ENCODE measurements at places on chromosomes 1 and 21. TPM values are rescaled to one million over a fixed set of nuclear protein-coding genes. Genes with fewer than 3 reads are reported as not detected.

The PYHIN1 gene
- not detected for total RNA-seq

The IFNAR2 gene
- 16.5 TPM for total RNA-seq

The MRPL9 gene
- 48.3 TPM for total RNA-seq

The ARMH1 gene
- total RNA-seq, result 1.7 TPM

The GPA33 gene
- not detected for total RNA-seq

The HCN3 gene
- 4.3 TPM for total RNA-seq

The LCE2B gene
- total RNA-seq, result not detected

The GPR52 gene
- 1.0 TPM for total RNA-seq

The RYR2 gene
- total RNA-seq, result 0.12 TPM

The PRKAB2 gene
- total RNA-seq, result 29.5 TPM

The ABCA4 gene
- total RNA-seq, result 0.26 TPM

DNA sequence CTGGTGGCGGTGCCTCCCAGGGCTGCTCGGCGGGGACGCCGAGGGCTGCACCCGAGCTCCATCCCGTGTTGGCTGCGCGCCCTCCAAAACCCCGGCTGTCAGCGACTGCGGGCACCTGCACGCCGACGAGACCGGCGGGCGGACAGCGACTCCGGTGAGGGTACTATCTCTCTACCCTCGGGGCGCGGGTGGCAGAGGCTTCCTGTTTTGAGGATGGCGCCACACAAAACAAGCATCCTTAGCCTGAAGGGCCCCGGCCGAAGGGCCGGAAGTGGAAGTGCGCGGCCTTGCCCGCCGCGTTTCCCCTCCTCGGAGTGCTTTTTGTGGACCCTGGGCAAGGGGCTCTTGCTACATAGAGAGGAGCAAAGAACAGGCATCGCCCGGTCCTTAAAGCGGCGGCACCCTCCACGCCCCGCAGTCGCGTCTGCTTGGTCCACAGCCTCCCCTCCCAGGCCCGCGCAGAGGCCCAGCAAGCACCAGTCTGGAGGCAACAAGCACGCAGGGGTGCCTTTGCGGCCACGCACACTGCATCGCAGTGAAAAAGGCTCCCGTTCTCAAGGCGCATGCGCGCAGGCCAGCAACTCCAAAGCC lies 561 bp upstream of the COQ8A start:
- no peak for DNase-seq

DNA sequence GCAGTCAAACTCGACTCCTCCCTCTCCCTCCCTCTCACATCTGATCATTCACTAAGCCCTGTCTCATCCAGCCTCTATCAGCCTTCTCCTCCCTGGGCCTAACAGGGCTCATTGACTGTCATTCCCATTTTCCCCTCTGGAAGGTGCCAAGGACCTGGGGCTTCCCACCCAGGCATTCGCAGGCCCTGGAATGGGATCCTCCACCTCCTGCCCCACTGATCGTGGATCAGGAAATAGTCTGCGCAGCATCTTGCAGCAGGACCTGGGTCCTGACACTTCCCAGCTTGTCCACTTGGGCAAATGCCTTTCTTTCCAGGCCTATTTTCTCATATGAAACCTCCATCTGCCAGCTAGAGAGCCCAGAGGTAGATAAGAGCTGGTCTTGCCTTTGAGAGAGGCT lies 71.2 kb upstream of the ZC3H12A start:
- DNase-seq, result peak; percentile 25

DNA sequence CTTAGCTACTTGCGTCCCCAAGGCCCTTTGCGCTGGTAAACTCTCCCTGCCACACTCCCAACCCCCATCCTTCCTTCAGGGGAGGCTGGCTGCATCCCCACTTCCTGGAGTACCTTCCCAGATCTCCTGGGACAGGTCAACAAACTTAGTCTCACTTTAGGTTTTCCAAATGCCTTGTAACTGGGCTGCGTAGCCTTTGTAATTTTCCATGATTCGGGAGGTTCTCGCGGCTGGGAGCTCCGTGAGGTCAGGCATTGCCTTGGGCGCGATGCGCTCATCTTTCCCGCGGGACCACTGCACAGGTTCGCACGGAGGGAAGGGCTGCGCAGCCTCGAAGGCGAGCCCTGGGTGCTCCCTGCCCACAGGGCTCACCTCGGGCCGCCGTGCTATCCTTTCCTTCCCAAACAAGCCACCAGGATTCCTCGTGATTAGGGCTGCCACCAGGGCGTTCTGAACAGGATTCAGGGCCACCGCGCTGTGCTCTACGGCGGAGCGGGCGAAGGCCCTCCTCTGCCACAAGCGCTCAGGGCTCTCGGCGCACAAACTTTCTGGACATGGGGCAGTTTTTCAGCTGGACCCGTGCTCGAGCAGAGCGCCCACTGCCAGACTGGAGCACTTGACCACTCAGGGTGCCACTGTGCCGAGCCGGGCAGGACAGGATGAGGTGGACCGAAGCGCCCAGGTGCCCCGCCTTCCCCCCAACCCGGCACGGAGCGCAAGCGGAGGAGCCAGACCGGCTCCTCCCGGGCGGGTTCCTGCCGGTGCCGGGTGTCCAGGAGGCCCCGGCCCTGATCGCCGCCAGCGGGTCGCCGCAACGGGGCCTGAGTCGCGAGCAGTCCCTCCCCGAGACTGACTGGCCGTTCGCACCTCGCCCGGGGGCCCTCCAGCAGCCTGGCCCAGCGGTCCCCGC lies 1.1 kb downstream of the TMPRSS2 start:
- DNase-seq, result no peak

- no peak for DNase-seq
These were observed 675.5 kb upstream of the CXADR start for GRCh38 chr21:16837321-16837720.

DNA sequence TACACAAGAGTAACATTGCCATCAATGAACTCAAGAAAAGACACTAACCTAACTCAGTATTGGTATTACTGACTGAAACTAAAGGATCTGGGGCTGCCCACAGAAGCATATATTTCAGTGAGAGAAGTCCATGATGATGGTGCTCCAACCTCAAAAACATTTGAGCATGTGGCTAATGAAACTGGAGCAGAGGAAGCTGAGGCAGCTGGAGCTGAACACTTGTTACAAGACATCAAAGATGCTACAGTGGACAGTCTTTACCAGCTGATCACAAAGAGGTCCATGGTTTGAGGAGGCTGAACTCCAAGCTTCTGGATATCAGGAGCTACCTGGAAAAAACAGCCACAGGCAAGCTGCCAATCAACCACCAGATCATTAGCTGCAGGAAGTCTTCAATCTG lies 42.2 kb upstream of the TTC39A start:
- no peak for DNase-seq

DNA sequence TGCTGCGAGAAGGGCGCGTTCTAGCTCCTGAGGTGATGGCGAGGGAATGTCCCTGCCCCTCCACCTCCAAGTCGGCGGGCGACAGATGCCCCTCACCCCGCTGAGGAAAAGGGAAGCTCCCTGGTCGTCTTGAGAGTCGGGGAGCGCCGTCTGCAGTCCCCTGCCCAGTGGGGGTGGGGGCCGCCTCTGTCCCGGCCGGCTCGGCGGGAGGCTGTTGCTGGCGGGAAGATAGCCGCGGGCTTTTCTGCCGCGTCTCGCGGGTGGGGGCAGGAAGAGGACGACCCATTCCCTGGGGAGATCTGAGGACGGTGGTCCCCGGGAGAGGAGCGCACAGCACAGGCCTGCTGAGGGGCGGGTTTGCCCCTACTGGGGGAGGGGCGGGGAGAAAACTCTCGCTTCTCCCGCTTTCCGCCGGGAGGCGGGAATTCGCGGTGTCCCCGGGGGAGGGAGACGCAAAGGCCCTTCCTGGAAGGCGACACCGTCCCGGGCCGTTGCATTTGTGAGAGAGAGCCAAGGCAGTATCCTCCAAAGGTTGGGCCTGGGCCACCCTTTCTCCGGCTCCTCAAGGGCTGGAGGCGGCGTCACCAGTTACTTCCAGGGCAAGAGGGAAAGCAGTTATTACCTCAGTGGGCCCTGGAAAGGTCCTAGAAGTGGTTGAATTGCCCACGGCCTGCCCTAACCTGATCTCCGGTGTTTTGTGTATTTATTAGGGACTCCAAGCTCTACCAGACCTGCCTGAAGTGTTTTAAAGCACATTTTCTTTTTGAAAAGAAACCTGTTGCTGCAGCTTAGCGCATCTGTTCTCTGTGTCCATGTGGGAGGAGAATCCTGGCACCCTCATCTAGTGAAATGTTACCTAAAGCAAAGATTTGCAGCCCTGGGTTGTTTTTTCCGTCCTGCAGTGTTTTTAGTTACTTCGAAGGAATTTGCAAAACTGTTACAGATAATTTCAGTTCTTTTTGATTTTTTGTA lies 648 bp downstream of the S100PBP start:
- no peak for DNase-seq

DNA sequence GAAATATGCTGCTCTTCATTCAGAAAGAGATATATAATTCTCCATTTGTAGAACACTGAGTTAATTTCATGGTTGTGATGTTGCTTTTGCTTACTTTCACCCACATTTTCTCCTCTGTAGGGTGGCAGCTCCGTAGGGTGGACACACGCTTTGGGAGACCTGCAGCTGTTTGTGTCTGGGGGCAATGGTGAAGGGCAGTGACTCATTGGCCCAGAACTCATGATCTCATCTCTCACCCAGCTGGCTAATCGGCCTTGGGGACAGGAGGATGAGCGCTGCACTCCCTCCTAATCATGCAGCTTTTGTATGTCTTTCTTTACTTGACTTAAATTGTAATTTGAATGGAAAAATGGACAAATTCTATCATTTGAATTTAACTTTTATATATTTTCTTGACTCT lies 9.6 kb downstream of the DISC1 start:
- DNase-seq, result no peak

- DNase-seq, result no peak
These were observed 351.1 kb upstream of the AJAP1 start for GRCh38 chr1:4303303-4303702.

GRCh38 chr1:30329263-30329753 lies 394.1 kb downstream of the MATN1 start:
- DNase-seq, result no peak

GRCh38 chr1:93740601-93741031 lies 59.0 kb upstream of the BCAR3 start:
- DNase-seq, result no peak

DNA sequence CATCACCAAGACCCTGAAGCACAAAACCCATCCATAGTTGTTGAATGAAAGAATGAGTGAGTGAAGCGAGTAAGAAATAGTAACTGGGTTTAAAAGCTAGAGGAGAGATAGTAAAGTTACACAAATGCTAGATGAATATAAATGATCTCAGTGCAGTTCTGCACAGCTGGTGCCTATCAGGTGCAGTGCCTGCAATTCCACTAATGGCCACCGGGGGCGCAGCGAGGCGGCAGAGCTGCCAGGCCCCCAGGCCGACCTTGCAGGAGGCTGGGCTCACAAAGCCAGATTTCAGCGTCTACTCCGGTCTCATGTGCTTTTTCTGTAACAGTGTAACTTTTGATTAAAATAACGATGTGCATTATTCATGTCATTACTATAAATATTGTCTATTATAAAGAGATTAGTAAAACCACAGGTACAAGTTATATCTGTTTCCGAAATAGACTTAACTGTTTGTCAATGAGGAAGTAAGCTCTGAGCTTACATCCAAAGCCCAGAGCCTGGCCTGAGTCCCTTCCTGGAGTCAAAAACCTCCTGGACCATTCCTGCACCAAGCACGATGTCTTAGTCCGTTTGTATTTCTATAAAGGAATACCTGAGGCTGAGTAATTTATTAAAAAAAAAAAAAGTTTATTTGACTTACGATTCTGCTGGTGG lies 477.6 kb downstream of the NPHP4 start:
- no peak for DNase-seq

DNA sequence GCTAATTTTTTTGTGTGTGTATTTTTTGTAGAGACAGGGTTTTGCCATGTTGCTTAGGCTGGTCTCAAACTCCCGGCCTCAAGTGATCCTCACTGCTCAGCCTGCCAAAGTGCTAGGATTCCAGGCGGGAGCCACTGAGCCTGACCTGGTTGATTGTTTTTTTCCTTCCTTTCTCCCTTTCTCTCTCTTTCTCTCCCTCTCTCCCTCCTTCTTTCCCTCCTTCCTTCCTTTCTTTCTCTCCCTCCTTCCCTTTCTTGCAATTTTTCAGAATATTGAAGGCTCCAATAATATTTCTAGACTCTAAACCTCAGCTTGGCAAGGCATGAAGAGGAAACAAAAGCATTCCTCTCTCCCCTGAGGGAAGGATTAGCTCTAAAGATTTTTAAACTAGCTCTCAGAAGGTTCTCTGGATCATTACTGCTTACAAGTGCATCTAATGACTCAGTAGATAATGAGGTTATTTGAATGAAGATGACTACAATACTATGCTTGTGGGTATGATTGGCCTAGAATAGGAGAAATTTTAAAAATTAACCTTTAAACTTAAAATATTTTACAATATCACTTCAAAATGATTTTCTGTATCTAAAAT lies 68.5 kb upstream of the GADD45A start:
- no peak for DNase-seq

DNA sequence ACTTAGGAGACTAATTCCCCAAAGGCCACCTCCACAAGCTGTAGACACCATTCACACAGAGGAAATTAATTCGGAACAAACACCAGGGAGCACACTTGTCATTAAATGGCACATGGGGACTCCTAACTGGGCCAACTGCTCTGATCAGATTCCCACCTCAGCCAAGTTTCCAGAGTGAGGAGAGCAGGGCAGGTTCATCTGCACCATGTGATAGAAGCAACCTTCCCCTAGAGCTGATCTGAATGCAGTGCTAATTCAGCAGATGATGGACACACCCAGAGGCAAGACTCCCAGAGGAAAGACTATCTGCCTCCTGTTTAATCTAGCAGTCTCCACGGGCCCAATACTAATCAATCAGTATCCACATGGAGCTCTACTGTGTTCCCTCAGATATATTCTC lies 147.0 kb downstream of the VAV3 start:
- DNase-seq, result no peak

DNA sequence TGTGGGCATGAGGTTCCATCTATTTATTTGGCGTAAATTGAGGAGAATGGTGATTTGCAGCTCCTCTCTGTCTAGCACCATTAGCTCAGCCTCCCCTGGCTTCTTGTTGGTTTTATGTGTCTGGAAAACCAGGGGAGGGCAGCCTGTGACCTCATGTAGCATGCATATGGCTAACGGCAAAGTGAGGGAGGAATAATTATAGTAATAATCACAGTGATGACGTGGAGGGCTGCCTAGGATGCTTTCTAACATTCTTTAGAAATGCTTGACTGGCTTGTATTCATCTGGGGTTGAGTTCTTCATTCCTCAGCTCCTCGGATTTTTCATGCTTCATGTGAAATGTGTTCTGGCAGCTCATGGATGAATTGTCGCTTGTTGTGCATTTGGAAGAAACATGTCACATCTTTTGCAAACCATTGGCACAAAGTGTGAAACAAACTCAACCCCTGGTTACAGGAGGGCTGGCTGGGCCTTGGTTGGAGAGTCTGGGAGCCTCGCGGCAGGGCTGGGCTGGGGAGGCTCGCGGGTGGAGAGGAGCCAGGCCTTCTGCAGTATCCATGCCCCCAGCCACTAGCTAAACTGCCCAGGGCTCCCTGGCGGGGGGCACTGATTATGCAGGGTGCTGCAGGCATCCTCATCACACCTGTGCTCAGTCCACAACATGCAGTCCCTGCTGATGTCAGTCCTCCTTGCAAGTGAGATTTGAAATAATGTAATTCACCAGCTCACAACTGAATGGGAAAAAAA lies 149.6 kb downstream of the DISC1 start:
- no peak for DNase-seq

GRCh38 chr1:212519131-212519530 lies 86.4 kb downstream of the NENF start:
- DNase-seq, result no peak

- no peak for DNase-seq
These were observed 1.3 kb upstream of the FTCD start for GRCh38 chr21:46156678-46157077.

Measured in chondrocyte (in vitro differentiated cells).